NCI-H1436 (cell line): ENCODE measurements at places on chromosomes 1 and 21.

- no peak for DNase-seq
These were observed 30.8 kb upstream of the KIF1B start for GRCh38 chr1:10179406-10180091.

GRCh38 chr1:11888206-11888876 lies 29.6 kb upstream of the NPPB start:
- DNase-seq: no peak

- DNase-seq: no peak
These were observed 1363.2 kb upstream of the ADGRL4 start for GRCh38 chr1:80369780-80370179.

- no peak for DNase-seq
These were observed 224.9 kb upstream of the JUN start for GRCh38 chr1:59008599-59009347.

- no peak for DNase-seq
These were observed 195.8 kb downstream of the RGS7 start for GRCh38 chr1:241161188-241161689.
